ENCODE measurements at places on chromosomes 7 and 10.

DNA sequence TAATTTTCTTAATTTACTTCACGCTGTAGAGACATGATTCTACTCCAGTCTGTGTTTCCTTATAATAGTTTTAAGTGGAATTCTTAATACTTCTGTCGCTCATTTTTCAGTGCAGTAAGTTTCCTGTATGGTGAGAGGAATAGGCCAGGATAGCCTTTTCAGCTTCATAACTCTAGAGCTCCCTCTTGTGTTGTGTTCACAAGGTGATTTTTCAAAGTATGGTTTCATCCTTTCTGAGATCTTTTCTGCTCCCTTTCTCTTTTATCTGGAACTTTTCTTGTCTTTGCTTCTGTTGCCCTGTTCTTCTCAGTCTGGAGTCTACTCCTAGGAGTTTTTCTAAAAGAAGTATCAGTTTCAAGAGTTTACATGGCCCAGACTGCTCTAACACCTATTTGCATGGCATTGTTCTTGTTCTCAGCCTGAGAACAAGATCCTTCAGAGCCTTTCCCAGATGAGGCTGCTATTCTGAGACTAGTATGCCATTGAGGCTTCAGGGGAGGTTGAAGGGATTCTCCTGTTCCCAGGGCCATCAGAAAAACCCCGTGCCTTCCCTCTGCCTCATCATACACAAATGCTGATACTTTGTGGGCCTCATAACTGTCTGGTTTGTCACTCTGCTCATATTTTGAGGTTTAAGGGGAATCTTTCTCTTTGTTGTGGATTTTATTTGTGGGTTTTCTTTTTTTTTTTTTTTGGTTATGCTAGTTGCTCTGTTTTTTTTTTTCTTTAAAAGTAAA is 21.8 kb downstream of the NET1 start:
- DNase-seq = peak; percentile 17

DNA sequence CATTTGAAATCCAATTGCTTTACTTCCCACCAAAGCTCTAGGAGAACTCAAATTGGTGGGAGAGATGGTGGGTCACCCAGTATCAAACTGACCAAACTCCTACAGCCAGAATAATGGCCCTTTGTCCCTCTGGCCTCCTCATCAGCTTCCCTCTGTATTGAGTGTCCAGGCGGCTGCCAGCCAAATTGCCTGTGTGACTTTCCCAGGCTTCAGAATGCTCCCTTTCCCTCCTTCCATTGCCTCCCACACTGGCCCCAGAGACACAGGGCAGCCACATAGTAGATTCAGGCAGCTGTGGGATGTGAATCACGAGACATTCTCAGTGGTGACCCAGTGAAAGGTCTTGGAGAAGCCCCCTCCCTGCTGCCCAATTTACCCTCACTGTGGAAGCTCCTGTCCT is 12.7 kb upstream of the VDAC2 start:
- DNase-seq = no peak

- DNase-seq = no peak
Observed at GRCh38 chr7:78041423-78041822, 242.8 kb downstream of the PHTF2 start.

- peak; percentile 19 for DNase-seq
Observed at GRCh38 chr7:112130729-112131410, 75.3 kb downstream of the DOCK4 start.

DNA sequence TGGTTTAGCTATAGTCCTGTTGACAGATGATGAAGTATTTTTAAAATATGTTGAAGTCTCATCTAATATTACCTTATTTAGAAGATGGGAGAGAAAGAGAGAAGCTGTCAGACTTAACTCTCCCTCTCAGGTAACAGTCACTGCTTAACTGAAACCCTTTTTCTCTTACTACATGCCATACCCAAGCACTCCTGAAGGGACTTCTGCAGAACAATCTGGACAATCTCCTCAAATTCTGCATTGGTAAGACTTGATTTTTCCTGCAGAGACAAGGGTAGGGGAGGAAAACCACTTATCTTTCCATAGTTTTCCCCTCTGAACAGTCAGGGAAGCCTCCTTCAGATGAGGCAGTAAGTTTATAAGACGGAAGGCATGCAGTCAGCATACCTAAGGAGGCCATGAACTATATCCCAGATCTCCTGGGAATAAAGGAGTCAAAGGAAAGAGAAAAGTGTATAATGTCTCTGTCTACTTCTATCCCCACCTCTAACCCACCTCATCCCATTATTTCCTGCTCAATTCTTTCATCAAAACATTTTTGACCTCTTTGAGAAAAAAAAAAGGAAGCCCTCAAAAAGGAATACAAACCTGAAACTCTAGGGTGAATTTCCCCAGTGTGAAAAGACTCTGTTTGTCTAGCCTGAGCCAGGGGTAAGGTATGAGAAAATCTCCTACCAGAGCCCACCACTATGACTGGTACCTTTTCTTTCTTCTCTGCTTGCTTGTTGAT is 9.4 kb downstream of the ZCWPW1 start:
- DNase-seq = no peak

Data from SHP77 (cell line).